ENCODE measurements at places on chromosomes 5 and 9. TPM values are rescaled to one million over a fixed set of nuclear protein-coding genes. Genes with fewer than 3 reads are reported as not detected.

PCSK1 gene
- 0.61 TPM for total RNA-seq

PCDHGB1 gene
- under 0.01 TPM for total RNA-seq

FRMPD1 gene
- total RNA-seq: not detected

PFN3 gene
- not detected for total RNA-seq

FRMD3 gene
- total RNA-seq: 0.76 TPM

All from epithelial cell of umbilical artery (primary cell).